H4 (cell line): ENCODE measurements at places on chromosomes 12 and 14. TPM values are rescaled to one million over a fixed set of nuclear protein-coding genes. Genes with fewer than 3 reads are reported as not detected.

Gene GALNT8
- total RNA-seq: 0.04 TPM in 1 of 2 replicates, not detected in the other

Gene TAC3
- not detected in 2 replicates for total RNA-seq

Gene LRRC10
- total RNA-seq: not detected in 2 replicates

Gene PRH1
- 7.4 and 9.9 TPM in 2 replicates for total RNA-seq

Gene GPR68
- total RNA-seq: 0.04 TPM in 1 of 2 replicates, not detected in the other

Gene KRT7
- total RNA-seq: 0.29 and 1.7 TPM in 2 replicates

Gene BMP4
- total RNA-seq: 1.0 and 5.6 TPM in 2 replicates

Gene CEP290
- total RNA-seq: 6.3 and 7.5 TPM in 2 replicates

Gene SIX6
- not detected in 2 replicates for total RNA-seq

Gene PRR13
- 59.6 and 110 TPM in 2 replicates for total RNA-seq
